ENCODE measurements at places on chromosomes 5 and 9.

- ATAC-seq = no peak
These were observed 1.5 kb downstream of the MPDZ start for GRCh38 chr9:13278023-13278367.

DNA sequence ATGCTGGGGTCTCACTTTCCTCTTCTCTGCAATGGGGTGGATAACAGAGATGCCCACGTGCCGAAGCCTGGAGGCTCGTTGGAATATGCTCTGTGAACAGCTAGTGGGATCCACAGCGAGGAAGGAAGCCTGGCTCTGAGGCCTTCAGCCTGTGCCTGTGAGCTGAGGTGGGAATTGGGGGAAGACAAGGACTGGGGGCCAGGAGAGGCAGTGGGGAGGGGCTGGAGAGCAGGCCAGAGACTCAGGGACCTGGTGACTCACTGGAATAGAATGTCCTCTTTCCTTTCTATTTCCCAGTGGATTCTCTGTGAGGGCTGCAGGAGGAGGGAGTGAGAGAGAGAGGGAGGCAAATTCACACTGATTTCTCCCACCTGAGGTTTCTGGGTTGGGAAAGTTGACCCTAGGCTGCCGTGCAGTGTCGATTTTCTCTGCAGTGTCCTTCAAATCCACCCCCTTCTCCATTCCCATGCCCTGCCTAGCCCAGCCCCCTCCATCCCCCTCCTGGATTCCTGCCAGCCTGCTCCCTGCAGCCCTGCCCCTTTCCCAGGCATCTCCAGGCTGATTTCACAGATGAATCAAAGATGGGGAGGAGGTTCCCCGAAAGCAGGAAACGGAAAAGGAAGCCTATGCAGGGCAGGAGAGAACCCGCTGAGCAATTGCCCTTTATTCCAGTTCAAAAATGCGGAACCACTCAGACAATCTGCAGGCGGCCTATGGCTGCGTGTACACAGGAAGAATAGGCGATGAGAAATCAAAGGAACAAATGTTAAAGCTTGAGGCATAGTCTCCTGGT lies 1.4 kb upstream of the SPAAR start:
- no peak for ATAC-seq

- no peak for ATAC-seq
These were observed 1.1 kb upstream of the FRRS1L start for GRCh38 chr9:109168170-109168569.

DNA sequence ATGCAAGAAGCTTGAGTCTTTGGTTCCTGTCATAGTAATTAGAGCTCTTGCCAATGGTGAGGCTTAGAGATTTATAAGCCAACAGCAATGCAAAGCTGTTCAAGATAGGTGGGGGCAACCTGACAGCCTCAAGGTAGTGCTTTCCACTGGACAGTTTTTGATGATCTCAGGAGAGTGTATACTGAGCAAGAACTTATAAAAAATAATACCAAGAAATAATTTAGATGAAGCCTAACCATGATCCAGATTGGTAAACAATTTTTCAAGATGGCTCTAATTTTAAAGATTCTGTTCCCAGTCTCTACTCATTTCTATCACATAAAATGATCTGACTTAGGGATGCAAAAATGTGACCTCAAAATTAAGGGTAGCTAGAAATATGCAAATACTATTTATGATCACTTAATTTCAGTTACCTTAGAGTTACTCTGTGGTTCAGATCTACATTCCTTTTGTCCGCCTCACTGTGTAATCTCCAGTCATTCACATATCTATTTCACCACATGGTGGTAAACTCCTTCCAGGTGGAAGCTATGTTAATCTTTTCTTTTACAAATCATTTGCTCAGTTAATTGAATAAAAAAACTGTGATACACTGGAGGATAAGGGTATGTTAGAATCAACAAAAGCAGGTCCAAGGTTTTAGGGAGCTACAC lies 1228.0 kb upstream of the C9orf72 start:
- ATAC-seq = no peak

DNA sequence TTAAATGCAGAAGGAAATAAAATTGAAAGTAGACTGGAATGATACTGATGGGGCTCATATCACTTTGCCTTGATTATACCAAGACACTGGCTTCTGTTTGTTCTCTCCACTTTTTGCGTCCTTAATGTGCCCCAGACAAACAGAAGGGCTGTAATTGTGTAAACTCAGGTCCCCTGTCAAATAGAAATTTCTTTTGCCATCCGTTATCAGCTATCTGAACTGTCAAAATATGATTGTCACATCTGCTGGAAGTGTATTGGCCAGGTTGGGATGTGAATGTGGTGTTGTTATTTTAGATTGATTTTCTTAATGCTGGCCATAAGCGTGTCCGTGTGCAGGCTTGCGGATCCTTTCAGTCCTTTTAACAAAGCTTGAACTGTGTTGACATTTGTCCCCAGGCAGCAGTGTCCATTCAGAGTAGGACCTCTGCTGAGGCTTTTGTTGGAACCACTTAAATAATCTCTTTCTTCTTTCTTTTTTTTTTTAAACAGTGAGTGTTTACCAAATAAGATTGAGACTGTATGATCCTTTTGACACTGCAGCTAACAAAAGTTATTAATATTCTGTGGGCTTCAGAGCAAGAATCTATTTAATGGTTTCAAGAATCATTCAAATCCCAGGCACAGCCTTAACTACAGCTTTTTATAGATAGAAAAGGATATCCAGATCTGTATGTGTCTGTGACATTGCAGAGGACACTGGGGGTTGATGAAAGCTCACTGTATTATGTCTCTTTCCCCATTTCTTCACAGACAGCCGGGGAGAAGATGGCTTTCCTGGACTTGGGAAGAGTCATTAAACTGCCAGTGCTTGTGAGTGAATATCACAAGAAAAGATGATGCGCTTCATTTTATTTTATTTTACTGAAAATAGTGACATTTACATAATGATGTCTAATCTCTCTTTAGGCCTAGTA lies 171.7 kb downstream of the ZNF608 start:
- ATAC-seq = no peak

DNA sequence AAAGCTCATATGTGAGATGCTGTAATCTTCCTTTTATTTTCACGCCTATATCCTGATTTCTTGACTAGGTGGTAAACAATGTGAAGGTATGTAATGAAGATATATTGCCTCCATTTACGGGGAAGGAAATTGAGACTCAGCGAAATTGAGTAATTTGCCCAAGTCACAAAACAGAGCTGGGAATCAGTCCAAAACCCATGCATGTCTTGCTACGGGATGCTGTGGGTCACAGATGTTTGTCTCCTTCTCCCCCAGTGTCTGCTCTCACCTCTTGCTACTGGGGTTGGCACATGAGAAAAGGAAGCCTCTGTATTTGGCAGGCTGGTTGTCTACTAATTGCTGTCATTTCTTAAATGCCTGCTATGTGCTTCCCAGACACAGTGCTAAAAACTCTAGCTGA lies 53.7 kb upstream of the TEX48 start:
- no peak for ATAC-seq

DNA sequence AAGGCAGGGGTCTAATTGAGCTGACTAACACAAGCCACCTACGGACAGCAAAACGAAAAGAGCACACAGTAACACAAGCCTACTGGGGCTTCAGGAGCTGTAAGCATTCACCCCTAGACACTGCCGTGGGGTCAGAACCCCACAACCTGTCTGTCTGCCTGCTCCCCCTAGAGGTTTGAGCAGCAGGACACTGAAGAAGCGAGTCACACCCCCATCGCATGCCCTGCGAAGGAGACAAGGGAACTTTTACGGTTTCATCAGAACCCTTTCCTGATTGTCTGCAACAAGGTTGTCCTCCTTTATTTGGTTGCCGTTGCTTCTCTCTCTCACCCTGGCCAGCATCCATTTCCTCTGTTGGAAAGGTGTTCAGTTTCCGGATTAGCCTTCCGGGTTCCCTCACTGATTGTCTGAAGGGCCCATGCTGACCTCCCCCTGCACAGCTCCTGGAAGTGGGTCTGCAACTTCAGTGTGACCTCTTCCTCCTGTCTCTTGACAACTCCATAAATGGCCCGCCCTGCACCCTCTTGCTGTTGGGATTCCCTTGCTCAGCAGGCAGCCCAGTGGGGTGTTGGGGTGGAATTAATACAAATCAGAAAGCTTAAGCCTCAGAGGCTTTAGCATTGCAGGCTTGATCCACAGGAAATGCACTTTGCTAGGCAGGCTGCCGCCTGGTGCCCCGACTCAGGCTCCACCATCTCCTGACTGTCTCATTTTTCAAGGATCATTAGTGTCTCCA lies 258.9 kb upstream of the TLE4 start:
- no peak for ATAC-seq

DNA sequence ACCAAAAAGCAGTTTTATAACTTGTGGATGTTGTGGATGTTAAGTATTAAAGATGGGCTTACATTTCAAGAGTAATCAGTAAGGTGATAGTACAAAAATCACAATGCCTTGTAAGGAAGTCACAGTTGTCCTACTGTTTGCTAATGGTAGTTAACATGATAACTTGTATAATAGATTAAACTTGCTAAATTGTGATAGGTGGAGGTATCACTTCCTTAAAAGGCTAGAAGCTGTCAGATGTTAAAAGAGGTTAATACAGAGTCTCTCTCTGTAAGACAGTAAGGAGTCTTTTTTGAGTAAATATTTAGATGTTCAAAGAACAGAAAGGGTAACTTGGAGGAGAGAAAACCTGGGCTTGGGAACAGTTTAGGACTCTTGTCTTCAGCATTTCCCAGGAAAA lies 14.2 kb upstream of the MACIR start:
- no peak for ATAC-seq

- no peak for ATAC-seq
These were observed 76.0 kb upstream of the XPA start for GRCh38 chr9:97773091-97773490.

DNA sequence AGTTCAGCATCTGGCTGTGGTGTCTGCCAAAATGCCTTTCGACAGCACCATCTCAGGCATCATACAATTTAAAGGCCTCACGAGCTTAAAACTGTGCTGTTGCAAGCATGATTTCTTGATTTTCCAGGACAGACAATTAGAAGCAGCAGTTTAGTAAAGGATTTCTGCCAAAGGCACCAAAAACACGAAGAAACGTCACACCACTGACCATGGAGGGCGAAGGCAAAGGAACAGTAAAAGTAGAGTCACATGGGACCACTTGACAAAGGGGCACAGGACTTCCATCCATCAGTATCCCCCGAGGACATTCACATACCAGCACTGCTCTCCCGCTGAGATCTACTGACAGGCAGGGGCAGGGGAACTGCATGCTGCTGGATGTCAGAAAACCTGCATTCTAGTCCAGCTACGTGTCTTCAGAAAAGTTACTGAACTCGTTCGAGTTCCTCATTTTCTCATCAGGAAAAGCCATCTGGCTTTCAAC lies 70.4 kb upstream of the FBXW11 start:
- ATAC-seq = no peak

- no peak for ATAC-seq
These were observed 27.7 kb downstream of the UBAP1 start for GRCh38 chr9:34206561-34206960.

DNA sequence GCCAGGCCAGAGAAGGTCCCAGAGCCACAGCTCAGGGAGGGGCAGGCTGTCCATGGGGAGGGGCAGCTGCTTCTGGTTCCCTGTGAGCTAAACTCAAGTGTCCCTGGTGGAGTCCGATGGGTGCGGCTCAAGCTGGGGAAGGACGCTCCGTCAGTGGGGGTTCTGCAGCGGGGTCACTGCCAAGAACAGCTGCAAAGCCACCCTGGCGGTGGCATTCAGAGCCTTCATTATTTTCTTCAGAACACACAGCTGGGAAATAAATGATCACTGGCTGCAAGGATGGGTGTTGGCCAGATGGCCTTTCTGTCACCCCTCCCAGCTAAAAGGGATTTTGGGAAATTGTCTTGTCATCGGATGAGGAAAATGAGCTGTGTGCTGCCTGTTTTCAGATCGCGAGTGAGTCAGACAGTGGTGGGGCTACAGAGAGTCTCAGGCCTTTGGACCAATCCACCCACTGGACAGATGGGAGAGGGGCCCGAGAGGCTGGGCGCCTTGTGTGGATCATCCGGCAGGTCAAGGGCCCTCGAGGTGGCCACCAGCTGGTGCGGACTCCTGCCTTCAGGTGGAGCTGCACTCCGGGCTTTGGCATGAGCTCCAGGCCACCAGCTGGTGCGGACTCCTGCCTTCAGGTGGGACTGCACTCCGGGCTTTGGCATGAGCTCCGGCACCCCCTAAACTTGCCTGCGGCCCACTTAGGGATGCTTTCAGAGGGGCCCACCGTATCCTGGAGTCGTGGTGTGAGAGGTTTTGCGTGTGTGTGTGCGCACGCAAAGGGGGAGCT lies 17.9 kb upstream of the GFPT2 start:
- ATAC-seq = no peak

GRCh38 chr5:142881076-142881783 lies 111.1 kb downstream of the ARHGAP26 start:
- no peak for ATAC-seq

GRCh38 chr9:95516221-95516733 lies 494 bp downstream of the PTCH1 start:
- ATAC-seq = peak; percentile 27

DNA sequence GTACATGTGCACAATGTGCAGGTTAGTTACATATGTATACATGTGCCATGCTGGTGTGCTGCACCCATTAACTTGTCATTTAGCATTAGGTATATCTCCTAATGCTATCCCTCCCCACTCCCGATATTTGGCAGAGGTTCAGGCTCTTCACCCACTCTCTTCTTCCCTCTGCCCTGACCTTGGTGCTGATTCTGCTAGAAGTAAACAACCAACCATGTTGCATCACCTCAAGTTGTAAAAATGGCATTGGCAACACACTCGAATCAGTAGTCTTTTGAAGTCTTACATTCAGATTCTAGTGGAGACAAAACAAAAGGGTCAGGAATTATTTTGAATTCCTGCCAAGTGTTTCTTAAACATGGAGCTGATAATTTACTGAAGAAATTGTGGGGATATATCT lies 40.0 kb downstream of the PRR16 start:
- ATAC-seq = no peak

- no peak for ATAC-seq
These were observed 75.5 kb downstream of the MAPKAP1 start for GRCh38 chr9:125631391-125632085.

DNA sequence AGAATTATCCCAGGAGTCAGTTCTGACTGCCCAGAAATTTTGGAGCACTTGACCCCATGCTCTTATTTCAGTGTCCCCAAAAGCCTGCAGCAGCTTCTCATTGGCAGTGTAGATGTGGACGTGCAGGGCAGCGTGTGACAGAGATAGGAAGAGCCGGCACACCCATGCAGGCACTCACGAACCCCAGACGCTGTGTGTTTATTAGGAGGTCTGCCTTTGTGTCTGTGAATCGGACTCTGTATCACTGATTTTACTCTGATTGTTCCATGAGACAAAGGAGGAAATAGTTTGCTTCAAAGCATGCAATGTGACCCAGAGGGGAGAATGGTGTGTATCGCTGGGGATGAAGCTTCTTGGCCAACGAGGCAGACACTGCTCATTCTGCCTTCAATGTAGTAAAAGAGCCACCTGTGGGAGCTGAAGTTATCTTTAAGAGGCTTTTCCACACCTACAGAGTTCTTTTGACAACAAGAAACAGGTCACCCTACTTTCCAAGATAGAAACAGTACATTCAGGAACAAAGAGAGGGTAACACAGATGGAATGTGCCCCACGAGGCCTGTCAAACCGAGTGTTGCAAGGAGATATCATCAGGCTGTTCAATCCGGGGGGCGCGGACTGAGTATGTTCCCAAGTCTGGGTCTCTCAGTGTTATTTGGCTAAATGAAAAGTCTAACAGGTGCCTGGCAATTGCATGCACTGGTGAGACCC lies 224.0 kb downstream of the NTRK2 start:
- ATAC-seq = no peak
